Skeletal muscle cell (primary cell): ENCODE measurements at places on chromosomes 2 and 18.
A peak's percentile ranks its signal among the peaks of the same experiment; 100 is the strongest.

DNA sequence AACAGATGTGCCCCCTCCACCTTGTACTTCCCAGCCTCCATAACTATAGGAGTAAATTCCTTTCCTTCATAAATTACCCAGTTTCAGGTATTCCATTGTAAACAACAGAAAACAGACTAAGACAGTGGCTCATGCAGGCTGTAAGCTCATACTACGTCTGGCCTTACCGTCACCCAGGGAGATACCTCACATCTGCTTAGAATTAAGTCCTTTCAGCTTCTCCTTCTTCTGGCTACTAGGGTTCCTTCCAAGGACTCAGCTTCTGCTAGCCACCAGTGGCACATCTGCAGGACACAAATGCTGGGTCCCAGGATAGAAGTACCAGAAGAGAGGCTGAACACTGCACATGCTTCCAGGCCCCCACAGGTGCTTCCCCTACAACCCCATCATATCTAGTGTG lies 22.4 kb upstream of the FEZ2 start:
- DNase-seq = no peak

- DNase-seq = no peak
These were observed 12.4 kb upstream of the EPAS1 start for GRCh38 chr2:46284796-46285195.

- DNase-seq = no peak
These were observed 20.0 kb upstream of the HPCAL1 start for GRCh38 chr2:10282611-10283105.

GRCh38 chr2:148860037-148860436 lies 15.0 kb upstream of the KIF5C start:
- no peak for DNase-seq

DNA sequence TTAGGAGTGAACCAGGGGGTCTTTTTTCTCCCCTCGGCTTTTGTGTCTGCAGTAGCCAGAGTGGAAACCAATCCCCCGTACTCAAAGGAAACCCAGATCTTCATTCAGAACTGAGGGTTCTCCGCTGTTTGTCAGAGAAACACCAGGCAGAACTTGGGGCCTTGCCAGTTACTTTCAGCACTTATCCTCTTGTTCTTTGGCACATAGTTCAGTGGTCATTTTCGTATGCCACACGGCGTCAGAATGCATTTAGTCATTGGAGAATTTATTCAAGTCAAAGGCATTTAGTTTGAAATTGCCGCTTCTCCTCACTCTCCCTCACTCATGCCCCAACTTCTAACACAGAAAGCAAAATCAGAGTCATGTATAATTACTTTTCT lies 102.9 kb downstream of the CABLES1 start:
- peak; percentile 61 for DNase-seq

DNA sequence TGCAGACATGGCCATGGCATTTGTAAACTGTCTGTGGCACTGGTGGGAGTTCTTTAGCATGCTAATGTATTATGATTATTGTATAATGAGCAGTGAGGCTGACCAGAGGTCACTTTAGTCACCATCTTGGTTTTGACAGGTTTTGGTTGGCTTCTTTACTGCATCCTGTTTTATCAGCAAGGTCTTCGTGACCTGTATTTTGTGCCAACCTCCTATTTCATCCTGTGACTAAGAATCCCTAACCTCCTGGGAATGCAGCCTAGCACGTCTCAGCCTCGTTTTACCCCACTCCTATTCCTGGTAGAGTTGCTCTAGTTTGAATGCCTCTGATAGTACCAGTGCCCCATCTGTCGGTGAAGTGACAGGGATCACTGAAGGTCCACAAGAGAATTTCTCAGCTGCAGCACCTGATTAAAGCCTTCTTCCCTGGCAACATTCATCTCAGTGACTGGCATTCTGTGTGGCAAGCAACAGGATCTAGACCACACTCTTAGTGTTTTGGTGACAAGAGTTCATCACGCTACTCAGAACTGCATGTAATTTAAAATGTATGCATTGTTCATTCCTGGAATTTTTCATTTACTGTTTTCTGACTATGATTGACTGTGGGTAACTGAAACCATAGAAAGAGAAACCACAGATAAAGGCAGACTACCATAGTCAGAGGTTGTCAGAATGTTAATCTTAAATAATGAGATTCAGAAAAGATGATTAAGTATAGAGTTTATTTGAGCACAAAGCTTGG lies 43.0 kb upstream of the GPR39 start:
- DNase-seq = no peak

DNA sequence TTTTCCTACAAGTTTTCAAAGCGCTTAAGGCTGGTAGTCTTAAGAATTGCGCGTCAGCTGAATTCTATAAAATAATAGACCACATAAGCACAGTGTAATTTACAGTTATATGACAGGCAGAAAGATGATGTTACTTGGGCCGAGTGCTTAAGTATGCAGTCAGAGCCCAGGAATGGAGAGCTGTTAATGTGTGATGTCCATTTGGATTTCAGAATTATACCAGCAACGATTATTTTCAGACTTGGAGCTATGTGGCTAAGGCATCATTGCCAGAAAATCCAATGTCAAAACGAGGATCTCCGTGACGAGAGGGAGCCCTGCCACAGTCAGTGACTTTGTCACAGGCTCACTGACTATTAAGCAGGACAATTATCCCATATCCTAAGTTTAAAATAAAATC lies 3.4 kb downstream of the KLF7 start:
- DNase-seq = no peak

DNA sequence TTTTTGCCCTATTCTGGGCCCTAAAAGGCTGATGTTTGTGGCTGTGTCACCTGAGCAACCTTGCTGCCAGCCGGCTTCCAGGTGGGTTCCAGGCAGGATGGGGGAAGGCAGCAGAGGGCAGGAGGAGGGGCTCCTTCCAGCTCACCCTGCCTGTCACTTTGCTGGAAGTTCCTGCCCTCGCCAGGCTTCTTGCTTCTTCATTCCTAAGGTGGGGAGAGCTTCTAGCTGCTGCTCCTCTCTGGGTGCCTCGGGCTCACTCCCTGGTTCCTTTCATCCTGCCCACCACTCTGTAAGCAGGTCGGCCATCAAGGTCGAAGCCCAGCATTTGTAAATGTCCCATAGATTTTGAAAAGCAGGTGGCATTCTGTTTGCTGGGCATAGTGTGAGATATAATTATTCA lies 249.4 kb upstream of the HS6ST1 start:
- no peak for DNase-seq

GRCh38 chr2:216696751-216697560 lies 1.6 kb upstream of the IGFBP5 start:
- no peak for DNase-seq

DNA sequence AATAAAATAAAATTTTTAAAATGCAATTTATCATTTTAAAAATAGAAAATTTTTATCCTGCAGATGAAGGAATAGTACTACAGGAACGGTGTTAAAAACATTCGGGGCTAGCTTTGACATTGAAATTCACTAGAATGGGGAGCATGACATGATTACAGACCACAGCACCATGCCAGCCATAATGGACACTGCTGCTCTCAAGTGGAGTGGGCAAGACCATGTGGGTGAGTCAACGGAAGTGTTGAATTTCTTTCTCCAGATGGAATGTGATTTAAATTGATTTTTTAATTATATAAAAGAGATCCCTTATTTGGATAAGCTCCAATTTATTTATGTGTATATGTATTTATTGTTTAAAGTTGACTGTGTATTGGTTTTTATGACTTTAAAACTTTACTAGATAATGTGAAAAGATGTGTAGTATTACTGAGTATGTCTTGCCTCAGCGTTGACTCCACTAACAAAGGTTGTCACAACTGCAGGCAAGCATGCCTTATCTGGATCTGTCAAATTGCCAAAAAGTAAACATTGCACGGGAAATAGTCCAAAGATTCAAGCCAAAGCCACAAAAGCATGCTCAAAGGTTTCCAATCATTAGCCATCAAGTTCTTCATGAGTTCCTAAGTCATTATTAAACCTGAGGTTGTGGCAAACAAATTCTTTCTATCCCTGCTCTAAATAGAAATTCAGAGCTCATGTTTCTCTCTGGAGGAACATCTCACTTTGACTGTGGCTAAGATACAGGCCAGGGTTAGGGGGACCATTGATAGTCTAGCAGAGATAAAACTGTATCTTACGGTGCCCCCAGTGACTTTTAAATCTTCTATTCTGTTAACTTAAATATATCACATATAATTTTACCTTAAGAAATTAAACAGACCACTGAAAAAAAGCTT lies 536.9 kb downstream of the TMX3 start:
- DNase-seq = peak; percentile 97

DNA sequence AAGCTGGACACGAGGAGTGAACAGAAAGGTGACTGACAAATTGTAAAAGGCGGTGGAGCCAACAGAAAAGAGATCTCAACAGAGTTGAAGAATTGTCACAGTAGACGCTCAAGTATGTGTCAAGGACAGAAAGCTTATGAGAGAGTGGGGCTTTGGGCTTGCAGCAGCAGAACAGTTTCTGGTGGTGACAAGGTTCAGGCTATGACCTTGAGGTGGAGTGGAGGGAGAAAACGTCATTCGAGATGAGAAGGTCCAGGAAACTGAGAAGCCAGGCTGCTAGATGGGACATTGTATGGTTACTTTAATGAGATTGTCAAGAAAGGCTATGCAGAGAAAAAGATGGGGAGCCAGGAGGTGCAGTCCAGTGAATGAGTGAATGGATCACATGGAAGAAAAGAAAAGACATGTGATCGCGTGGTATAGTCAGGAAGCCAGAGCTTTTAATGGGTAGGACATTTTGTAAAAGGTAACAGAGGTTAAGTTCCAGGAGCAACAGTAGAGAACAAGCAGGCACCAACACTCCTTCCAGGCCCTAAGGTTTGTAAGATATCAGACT lies 91.1 kb upstream of the EPC2 start:
- DNase-seq = no peak

- DNase-seq = no peak
These were observed 87.4 kb downstream of the NCKAP5 start for GRCh38 chr2:133480707-133481429.

DNA sequence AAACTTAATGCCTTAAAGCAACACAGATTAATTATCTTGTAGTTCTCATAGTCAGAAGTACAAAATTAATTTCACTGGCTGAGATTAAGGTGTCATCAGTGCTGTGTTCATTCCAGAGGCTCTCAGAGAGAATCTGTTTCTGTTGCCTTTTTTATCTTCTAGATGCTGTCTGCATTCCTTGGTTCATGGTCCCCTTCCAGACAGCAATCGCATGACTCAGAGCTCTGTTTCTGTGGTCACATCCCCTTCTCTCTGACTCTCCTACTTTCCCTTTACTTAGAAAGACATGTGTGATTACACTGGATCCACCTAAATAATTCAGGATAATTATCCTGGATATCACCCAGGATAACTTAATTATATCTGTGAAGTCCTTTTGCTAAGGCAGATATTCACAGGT lies 148.6 kb downstream of the MAIP1 start:
- DNase-seq = no peak

- no peak for DNase-seq
These were observed 6.9 kb upstream of the GPR155 start for GRCh38 chr2:174493549-174494331.

DNA sequence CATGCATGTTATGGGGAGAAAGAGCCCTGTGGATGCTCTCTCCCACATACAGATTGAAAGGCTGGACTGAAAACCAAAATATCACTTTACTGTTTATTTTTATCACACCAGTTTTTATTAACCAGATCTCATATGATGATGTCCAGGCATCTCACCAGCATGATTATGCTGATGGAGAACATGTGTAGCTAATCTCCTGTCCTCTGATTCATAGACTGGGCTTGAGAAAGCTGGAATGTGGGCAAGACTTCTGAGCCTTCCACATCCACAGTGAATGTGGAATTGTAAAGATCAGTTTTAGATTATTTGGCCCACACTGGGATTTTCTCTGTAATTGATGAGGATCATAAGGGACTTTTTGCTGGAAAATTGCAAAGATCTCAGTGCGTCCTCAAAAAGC lies 137.9 kb downstream of the ICOS start:
- no peak for DNase-seq

GRCh38 chr2:194345347-194345746 lies 1311.7 kb upstream of the SLC39A10 start:
- no peak for DNase-seq

GRCh38 chr2:36633470-36634092 lies 35.6 kb upstream of the FEZ2 start:
- DNase-seq = no peak

DNA sequence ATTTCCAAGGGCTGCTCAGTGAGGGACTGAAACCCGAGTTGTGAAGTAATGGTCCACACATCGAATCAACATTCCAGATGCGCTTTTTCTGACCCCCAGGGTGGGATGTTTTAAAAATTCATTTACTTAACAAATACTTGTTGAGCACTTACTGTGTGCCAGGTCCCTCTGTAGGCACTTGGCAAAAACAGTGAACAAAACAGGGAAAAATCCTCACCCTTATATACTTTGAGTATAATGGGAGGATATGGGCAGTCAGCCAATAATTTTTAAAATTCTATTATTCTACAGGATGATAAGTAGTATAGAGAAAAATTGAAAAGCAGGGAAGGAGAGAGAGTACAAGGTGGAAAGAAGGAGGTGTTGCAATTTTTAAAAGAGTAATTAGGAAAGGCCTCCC lies 31.3 kb upstream of the AFTPH start:
- DNase-seq = no peak

- DNase-seq = no peak
These were observed 155.3 kb upstream of the NABP1 start for GRCh38 chr2:191522478-191523120.

GRCh38 chr2:23241611-23242245 lies 143.3 kb upstream of the KLHL29 start:
- DNase-seq = no peak

- no peak for DNase-seq
These were observed 12.2 kb upstream of the GNAL start for GRCh38 chr18:11676867-11677266.

GRCh38 chr2:174600349-174600748 lies 2.7 kb upstream of the WIPF1 start:
- DNase-seq = no peak

DNA sequence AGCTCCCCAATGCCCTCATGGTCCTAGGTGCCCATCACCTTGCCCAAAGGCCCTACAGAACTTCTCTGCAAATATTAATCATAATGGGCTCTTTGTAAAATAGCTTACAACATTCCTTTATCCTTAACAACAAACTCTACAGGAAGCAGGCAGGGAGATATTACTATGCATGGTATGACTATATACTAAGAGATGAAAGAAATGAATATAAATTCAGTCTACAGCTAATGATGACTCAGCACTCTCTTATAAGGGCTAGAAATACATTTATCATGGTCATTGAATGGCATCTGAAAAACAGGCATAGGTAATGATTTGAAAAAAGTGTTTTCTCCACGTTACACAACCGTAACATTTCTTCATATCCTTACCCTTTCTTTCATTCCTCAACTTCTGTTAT lies 254.8 kb upstream of the DSEL start:
- DNase-seq = no peak
